ENCODE measurements at places on chromosomes 1 and 21.
A peak's percentile ranks its signal among the peaks of the same experiment; 100 is the strongest.

DNA sequence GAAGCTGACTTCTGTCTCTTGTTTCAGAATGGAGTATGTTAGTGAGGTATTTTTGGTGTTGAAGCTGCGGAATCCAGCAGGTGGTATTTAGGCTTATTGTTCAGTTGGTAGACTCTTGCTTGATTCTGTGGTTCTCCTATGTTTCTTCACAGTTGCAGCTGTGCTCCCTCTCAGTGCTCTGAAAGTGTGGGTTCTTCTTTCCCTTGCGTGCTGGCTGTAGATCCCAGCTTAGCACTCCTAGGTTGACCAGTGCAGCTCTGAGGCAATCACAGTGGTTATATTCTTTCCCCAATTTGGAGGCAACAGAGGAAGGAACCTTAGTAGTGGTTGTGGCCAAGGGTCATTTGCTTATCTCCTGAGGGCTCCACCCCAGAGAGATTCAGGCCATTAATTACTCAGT lies 269.2 kb upstream of the NRIP1 start:
- DNase-seq, result no peak

GRCh38 chr21:34560609-34561008 lies 48.6 kb upstream of the KCNE1 start:
- DNase-seq, result no peak

DNA sequence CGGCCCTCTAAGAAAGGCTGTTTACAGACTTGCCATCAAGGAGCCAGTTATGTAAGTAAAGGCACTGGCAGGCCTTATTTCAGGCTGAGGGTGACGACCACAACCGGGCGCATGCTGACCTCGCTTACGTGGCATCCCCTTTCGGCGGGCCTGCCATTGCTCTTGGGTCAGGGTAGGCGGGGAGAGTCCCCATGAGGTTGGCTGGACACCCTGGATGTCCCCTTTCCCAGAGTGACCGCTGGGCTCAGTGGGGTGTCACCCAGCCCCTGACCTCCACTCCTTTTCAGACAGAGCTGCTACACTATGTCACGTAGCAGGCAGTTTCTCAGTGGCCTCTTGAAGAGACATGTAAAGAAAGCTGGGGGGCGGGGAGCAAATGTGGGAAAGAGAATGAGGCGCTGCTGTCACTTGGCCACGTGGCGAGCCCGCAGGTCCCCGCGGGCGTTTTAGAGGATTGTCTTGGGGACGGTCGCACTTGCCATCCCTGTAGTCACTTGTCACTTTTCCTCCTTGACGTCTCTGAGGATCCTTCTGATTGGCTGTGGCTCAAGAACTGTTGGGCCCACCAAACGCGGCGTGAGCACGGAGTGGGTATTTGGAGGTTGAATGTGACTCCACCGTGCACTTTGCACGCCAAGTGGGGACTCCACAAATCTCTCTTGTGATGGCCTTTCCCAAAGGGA lies 42.2 kb downstream of the SLC37A1 start:
- no peak for DNase-seq

DNA sequence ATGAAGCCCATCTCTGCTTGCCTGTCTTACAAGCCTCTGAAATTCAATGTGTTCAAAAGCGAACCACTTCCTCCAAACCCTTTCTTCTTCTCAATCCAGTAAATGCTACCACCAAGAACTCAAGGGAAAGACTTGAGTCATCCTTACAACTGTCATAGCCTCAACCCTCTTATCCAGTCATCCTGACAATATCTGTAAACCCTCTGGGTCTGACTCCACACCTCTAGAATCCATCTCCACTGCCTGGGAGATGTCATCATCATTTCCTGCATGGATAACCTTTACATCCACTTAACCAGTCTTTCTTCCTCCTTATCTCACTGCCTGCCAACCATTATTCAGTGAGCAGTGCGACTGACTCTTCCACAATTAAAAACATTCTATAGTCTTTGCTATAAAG lies 441.1 kb downstream of the SETD4 start:
- peak; percentile 79 for DNase-seq

DNA sequence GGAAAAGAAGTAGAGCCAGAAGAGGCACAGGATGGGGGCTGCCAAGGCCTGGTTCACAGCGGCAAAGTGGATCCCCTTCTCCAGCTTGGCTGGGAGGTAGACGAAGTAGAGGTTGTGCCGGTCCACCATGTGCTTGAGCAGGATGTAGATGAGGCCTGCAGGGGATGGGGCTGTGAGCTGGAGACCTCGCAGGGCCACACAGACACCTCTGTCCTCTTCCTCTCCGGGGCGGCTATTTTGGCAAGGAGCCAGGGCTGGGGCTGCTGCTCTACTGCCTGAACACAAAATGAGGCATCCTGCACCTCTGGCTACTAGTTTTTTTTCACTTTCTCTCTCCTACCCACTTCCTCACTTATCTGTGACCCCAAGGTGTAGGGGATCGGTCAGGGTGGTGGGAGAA lies 32.3 kb downstream of the TMEM63A start:
- DNase-seq, result no peak

- no peak for DNase-seq
These were observed 1233.1 kb downstream of the PLA2G4A start for GRCh38 chr1:188061881-188062280.

GRCh38 chr1:2414297-2414958 lies 2.1 kb upstream of the PEX10 start:
- peak; percentile 54 for DNase-seq

GRCh38 chr1:46686255-46686654 lies 14.6 kb downstream of the TEX38 start:
- no peak for DNase-seq

GRCh38 chr1:203328714-203329122 lies 22.2 kb downstream of the FMOD start:
- DNase-seq, result no peak

GRCh38 chr1:17927952-17928351 lies 172.8 kb downstream of the ACTL8 start:
- DNase-seq, result no peak

DNA sequence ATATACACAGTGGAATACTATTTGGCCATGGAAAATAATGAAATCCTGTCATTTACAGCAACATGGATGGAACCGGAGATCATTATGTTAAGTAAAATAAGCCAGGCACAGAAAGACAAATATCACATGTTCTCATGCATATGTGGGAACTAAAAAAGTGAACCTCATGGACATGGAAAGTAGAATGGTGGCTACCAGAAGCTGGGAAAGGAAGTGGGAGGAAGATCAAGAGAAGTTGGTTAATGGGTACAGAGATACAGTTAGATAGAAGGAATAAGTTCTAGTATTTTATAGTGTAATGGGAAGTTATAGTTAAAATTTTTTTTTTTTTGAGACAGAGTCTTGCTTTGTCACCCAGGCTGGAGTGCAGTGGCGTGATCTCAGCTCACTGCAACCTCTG lies 34.8 kb upstream of the CREG1 start:
- no peak for DNase-seq

GRCh38 chr1:201693890-201694607 lies 134.9 kb upstream of the IPO9 start:
- no peak for DNase-seq

GRCh38 chr1:5911871-5912271 lies 80.4 kb downstream of the NPHP4 start:
- DNase-seq, result no peak

DNA sequence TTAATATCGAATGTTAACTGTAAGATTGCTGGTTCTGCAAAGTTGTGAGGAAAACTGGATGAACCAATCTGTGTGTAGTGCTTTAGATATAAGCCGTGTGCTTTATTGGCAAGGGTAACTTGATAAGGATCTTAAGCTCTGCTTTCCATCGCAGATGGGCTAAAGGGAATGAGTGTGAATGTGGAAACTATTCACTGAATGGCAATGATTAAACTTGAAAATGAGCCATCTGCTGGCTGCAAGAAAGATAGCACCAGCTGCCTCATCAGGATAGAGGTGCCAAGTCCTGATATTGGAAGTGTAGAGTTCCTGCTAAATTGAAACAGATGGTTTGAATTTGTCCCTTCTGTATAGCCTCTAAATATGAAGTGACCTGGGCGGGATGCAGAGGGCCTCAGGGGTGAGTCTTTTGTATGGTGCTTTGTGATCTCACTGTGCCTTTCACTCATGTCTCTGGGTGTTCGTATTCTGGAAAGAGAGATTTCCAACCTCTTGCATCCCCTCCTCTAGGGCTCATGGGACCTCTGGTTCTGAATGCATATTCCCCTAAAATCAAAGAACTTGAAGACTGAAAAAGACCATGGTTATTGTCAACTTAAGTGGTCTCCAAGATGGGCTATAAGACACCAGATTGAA lies 9.2 kb downstream of the FCRL3 start:
- DNase-seq, result peak; percentile 2

DNA sequence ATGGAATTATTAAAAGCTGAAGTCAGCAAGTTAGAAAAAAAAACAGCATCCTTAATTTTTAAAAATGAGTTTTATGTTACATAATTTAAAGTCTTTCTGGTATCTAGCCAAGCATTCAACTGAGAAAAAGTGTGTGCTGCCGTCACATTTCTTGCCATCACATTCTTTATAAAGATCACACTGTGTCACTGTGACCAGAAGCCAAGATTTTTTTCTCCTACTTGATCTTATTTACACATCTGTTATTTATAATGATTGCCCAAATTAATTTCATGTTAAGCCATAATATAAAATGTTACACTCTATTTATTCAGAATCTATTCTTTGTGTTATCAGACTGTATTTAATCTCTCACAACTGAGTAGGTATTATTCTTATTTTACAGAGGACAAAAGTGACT lies 1603.7 kb downstream of the PLA2G4A start:
- DNase-seq, result no peak

- DNase-seq, result no peak
These were observed 100.2 kb downstream of the AHCTF1 start for GRCh38 chr1:246831543-246831942.

DNA sequence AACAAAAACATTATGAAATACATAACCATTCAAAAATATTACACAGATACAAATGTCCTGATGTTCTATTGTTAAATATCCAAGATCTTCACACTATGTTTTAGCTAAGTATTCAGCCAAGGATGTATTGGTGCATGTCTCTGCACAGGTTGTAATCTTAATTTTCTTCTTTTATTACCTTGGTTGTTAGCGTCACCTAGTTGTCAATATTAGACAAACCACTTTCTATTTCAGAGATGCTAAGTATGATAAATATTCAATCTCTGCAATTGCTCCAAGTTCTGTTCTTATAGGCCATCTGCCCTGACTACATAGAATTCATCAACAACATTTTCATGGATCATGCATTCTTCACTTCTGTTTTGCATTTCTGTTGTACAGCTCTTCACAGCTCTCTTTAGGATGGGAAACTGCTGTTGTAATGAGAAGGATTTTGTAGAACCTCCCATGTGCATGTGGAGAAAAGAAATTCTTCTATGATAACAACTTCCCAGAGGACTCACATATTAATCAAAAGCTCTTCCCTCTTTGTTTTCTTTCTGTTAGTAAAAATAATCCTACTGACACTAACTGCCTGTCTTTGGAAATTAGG lies 380.1 kb downstream of the NUF2 start:
- no peak for DNase-seq

GRCh38 chr21:33305344-33305671 lies 19.5 kb upstream of the IFNAR1 start:
- no peak for DNase-seq

DNA sequence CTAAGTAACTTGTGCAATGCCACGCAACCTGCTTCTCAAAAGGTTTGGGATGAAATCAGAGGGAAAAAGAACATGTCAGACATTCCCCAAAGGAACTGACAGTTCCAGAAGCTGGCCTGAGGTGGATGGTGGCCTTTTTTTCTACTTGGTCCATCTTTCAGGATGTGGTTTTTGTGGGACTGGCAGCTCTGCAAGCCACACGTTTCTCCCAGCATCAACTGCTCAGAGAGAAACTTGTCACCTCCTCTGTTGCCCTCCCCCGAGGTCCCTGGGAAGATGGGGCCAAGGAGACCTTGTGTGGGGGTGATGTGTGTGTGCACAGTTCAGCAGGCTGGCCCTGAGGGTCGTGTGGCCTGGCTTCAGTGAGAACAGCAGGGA lies 2.5 kb upstream of the DHRS3 start:
- DNase-seq, result no peak

Measured in foreskin fibroblast (primary cell).